Pancreas (tissue), 10 donors: ENCODE measurements at places on chromosomes 5 and 9. TPM values are rescaled to one million over a fixed set of nuclear protein-coding genes. Genes with fewer than 3 reads are reported as not detected.

FOXD4L3 gene
- total RNA-seq = 0.08 TPM

WDR38 gene
- total RNA-seq = not detected

TXNDC8 gene
- total RNA-seq = not detected

VCAN gene
- 1.4 TPM for total RNA-seq

ACTBL2 gene
- total RNA-seq = not detected

SLC23A1 gene
- 0.49 TPM for total RNA-seq

DNA sequence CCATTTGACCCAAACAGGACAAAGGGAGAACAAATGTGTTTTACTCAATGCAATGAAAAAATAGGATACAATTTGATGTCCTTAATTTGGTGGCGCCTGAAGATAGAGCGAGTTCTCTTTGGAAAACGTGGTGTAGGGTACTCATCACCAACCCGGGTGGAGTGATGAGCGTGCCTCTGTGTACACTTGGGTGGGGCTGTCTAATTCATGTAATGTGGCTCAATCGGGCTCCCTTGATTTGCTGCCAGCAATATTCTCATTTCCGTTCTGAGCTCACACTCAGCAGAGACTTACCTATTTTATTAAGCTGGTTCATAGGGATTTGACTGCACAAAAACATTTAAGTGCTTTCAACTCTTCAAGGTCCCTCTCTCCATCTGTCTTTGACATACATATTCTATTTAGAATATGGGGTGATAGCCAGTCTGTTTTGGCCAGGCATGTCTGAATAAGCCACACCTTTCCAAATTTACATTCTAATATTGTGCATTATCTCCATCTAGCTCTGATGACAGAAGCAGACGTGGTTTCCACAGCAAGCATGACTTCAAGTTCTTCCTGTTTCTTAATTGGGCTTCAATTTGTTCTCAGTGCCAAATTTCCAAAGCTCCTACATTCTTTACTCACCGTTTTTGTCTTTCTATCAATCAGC lies 162.5 kb downstream of the IRX2 start:
- no peak overlapping the region for H3K27ac ChIP-seq
- H3K4me1 ChIP-seq = no peaks in the 10 kb centered on the region
- no peak overlapping the region for H3K4me3 ChIP-seq
- no peaks in the 10 kb centered on the region for H3K27me3 ChIP-seq
- no peaks in the 10 kb centered on the region for H3K36me3 ChIP-seq

- H3K27ac ChIP-seq = no peak overlapping the region
- DNase-seq = no peak
- no peaks in the 10 kb centered on the region for H3K36me3 ChIP-seq
- no peaks in the 10 kb centered on the region for H3K4me1 ChIP-seq
- H3K4me3 ChIP-seq = no peak overlapping the region
- no peaks in the 10 kb centered on the region for H3K27me3 ChIP-seq
Measured at GRCh38 chr9:90137801-90138200, 504.8 kb downstream of the DIRAS2 start.

DNA sequence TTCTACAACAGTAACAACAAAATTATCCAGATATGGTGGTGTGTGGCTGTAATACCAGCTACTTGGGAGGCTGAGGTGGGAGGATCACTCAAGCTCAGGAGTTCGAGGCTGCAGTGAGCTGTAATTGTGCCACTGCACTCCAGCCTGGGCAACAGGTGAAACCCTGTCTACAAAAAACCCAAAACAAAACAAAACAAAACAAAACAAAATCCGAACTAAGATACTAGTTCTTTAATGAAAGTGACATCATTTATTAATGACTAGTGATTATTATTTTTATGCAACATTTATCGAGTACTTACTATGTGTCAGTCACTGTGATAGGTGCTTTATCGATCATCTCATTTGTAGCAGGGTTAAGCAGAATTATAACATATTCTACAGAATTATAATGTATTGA lies 196.9 kb upstream of the GDNF start:
- no peaks in the 10 kb centered on the region for H3K36me3 ChIP-seq
- DNase-seq = no peak
- no peaks in the 10 kb centered on the region for H3K27me3 ChIP-seq
- H3K27ac ChIP-seq = no peak overlapping the region
- H3K4me3 ChIP-seq = no peak overlapping the region
